ENCODE measurements at places on chromosomes 6 and 20. TPM values are rescaled to one million over a fixed set of nuclear protein-coding genes. Genes with fewer than 3 reads are reported as not detected.

The SYTL3 gene
- 2.0 TPM for total RNA-seq

The IPCEF1 gene
- 29.5 TPM for total RNA-seq

The POPDC3 gene
- total RNA-seq = not detected

The BTBD3 gene
- total RNA-seq = 46.5 TPM

The ZNF165 gene
- 0.62 TPM for total RNA-seq

The EFHC1 gene
- total RNA-seq = 37.0 TPM

GRCh38 chr6:82511546-82511945 lies 147.9 kb downstream of the TPBG start:
- no peak for DNase-seq

DNA sequence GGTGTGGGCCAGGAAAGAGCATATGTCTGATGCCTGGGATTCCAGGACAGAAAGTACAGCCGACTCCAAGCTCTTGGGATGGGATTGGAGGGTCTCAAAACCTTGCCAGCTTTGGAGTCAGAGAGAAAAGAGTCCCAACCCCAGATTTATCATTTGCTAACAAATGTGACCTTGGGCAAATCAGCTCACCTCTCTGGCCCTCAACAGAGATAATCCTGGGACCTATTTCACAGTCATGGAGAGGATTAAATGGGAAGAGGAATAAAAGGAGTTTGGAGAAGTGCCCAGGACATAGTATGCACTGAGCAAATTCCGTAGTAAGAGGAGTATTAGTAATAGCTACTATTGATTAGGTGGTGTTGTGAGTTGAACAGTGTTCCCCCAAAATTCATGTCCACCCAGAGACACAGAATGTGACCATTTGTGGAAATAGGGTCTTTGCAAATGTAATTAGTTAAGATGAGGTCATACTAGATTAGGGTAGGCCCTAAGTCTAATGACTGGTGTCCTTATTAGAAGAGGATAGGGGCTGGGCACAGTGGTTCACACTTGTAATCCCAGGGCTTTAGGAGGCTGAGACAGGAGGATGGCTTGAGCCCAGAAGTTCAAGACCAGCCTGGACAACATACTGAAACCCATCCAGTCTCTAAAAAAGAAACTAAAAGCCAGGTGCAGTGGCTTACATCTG lies 17.1 kb downstream of the RIPOR3 start:
- no peak for DNase-seq

- DNase-seq = no peak
Observed at GRCh38 chr6:75098709-75099108, 107.1 kb downstream of the COL12A1 start.

GRCh38 chr6:11538052-11538818 lies 686 bp downstream of the TMEM170B start:
- DNase-seq = no peak

- DNase-seq = no peak
Observed at GRCh38 chr6:164409309-164410009, 899.9 kb downstream of the C6orf118 start.

- DNase-seq = no peak
Observed at GRCh38 chr6:56491606-56492328, 150.9 kb downstream of the DST start.

DNA sequence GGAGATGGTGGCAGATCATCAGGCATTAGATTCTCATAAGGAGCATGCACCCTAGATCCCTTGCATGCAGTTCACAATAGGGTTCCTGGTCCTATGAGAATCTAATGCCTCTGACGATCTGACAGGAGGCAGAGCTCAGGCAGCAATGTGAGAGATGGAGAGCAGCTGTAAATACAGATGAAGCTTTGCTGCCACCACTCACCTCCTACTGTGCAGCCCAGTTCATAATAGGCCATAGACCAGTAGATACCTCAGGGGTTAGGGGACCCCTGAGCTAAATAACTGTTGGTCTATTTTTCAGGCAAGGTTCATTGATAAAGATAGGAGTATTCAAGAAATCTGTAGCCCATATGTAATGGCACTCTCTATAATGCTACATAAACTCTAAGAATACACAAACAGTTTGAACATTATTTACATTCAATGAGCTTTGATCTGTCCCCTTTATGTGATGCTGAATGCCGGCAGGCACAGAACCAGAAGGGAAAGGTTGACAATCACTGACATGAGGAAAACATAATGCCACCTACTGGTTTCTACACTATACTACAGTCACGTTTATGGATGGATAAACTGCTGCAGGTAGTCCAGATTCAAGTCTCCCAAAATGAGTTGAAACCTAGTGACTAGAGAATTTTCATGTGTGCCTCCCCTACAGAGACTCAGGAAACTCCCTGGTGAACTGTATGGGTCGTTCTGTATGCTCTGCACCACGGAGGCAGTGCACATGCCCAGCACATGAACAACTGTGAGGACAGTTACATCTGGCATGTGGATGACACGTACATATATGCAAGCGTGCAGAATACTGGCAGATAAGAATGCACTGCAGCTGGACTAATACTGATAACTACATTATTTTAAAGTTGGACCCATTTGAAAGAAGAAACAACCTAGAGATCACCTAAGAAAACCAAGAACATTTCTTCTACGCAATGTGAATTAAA lies 72.0 kb downstream of the DST start:
- DNase-seq = no peak

DNA sequence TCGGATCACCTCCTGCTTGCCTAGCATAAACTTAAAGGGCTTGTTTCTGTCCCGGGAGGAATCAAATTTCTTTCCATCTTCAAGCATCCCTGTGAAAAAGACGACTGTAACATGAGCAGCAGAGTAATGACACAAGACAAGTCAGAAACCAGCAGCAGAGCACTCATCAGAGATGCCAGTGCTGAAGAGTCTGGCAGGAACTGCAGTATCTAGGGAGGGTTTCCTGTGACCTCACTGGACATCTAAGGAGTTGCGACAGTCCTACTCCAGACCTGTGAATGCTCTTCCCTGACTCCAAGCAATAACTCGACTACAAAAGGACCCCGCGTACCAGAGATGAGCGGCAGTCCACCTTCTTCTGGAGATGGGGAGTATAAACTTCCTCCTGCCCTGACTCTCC lies 17.3 kb downstream of the FKBP1A start:
- DNase-seq = no peak

- DNase-seq = no peak
Observed at GRCh38 chr20:17507032-17507431, 24.1 kb downstream of the BFSP1 start.

DNA sequence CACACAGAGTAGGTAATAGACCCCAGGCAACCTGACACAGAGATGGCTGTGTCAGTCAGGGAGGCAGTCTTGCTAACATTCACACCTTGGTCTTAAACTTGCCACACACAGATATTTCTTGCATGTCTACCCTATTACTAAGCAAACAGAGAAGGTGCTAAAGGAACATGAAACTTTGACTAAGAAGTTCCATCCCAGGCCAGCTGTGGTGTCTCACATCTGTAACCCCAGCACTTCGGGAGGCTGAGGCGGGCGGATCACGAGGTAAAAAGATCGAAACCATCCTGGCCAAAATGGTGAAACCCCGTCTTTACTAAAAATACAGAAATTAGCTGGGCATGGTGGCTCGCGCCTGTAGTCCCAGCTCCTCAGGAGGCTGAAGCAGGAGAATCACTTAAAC lies 222.4 kb upstream of the JARID2 start:
- no peak for DNase-seq

- no peak for DNase-seq
Observed at GRCh38 chr20:33689973-33690372, 3.8 kb upstream of the E2F1 start.

DNA sequence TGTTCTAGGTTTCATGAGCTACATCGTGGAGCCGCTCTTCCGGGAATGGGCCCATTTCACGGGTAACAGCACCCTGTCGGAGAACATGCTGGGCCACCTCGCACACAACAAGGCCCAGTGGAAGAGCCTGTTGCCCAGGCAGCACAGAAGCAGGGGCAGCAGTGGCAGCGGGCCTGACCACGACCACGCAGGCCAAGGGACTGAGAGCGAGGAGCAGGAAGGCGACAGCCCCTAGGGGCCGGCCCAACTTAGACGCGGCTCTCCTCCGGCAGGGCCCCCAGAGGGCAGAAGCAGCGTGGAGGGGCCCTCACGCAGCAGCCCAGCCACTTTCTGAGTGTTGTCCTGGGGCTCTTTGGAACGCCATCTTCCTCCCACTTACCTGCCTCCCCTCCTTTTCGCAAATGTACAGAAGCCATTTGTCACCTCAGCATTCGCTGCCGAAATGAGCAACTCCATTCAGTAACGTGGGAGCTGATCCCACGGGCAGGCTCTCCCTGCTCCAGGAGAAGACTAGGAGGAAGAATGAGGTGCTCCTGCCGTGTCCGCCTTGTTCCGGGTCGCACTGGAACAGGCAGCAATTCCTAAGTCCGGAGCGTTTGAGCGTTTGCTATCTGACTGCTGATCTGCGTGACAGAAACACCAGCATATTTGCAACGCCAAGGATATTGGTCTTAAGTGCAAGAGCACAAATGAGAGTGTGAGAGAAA lies 58.4 kb downstream of the MTFR2 start:
- no peak for DNase-seq

- DNase-seq = no peak
Observed at GRCh38 chr6:119022796-119023195, 55.7 kb downstream of the FAM184A start.

DNA sequence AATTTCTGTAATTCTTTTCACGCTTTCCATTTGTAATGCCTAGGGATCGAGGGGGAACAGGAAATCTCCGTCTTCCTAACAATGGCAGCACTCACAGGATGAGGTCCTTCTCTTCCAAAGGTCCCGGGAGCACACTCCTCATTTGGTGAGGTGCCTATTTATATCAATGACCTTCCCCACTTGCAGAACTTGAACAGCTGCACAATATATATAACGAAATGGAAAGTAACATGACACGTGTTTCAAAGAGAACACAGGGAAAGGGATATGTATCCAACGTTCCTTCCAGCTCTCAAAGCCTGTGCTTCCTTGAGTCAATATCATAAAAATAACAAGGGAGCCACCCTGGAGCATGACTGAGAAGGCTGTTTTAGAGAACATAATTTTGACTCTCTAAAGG lies 78.6 kb upstream of the RBM24 start:
- DNase-seq = no peak

- no peak for DNase-seq
Observed at GRCh38 chr20:42613076-42613475, 576.6 kb downstream of the PTPRT start.

Data from occipital lobe (tissue), 3 donors.